ENCODE measurements at places on chromosomes 11 and 22.

DNA sequence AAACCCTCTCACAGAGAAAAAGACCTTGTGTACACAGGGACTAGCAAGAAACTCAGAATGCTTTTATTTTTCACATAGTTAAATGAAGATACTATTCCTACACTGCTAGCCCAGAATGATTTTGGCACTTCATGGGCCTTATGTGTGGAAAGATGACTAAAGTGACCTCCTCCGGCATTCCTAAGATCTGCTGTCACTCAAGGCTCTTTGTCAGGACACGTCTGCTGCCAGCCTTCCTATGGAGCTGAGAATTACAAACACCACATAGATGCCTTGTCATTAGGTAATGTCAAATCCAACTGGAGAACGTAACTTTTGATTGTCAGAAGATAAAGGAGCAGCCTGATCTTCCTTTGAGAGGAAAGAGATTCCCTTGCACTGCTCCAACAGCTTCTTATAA is 249.1 kb downstream of the FAT3 start:
- DNase-seq: no peak

DNA sequence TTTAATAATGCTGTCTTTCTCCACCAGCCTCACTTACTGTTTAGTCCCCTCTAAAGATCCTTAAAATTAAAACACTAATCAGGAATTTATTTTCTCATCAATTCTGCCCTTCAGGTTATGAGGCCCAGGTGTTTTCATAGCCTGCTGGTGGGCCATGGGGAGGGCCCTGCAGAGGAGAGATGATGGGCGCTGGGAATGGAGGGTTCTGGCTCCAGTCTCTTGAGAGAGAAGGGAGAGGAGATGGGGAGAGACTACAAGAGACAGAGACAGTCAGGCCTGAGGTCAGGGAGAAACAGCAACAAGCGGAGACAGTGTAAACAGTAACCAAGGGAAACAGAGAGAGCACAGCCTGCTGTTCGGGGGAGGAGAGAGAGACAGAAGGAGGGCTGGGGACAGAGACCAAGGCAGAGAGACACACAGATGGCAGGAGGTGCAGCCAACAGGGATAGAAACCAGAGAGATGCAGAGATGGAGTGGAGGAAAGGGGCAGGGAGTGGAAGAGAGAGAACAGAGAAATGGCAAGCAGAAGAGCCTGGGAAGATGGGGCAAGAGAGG is 187.3 kb upstream of the SYT13 start:
- DNase-seq: peak; percentile 54

DNA sequence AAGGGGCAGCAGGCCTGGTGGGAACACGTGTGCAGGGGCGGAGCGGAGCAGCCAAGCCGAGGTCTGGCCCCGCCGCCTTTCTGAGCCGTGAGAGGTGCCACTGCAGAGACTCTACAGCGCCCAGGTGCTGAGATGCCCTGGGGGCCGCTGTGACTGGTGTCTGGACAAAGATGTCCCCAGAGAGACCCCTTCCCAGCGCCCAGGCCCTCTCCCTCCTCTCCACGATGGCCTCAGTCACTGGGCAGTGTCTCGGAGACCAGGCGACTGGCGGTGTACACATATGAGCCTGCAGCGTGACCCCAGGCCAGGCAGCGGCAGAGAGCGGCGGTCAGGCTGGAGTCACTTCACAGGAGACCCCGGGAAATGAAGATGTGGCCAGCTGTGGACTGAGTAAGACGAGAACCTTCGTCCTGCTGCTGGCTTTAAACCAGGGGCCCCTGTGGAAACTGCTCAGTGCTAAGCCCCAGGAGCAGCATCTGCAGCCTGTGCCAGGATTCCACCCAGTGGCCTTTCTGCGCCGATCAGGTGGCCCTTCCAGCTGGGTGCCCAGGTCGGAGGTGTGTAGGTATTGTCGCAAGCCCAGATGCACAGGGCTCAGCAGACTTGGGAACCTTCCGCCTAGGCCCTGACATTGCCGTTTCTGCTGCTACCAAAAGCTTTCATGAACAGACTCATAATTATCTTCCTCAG is 34.7 kb downstream of the MOB2 start:
- no peak for DNase-seq

DNA sequence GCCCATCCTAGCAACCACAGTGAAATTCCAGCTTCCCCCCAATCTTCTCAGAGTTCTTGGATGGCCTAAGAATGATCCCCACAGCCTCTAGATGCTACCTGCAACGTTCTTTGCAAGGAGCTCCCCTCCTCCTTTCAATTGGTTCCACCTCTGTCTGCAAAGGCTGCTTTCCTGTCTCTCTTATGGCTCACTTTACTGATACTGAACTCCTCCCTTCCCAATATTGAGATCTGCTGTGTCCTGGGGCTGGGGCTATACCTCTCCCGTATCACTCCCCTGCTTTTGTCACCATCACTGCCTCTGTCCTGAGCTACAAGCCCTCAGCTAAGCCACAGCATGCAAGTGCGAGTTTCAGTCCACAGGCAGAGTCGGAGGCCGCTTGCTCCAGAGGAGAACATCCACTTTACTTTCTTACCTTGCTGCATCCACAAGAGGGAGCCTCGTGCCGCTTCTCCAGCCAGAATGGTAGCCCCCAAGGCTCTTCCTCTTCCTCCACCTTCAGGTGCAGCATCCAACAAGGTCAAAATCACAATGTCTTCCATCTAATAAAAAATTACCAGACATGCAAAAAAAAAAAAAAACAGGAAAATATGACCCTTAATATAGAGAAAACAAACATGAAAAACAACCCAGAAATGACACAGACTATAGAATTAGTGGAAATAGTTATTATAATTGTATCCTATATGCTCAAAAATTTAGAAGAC is 48.6 kb upstream of the TMEM45B start:
- DNase-seq: peak; percentile 87
